ENCODE measurements at places on chromosomes 4 and X.

- DNase-seq = no peak
Measured at GRCh38 chr4:100981447-100982204, 365.7 kb downstream of the PPP3CA start.

- DNase-seq = no peak
Measured at GRCh38 chrX:129661369-129661768, 6.6 kb upstream of the APLN start.

DNA sequence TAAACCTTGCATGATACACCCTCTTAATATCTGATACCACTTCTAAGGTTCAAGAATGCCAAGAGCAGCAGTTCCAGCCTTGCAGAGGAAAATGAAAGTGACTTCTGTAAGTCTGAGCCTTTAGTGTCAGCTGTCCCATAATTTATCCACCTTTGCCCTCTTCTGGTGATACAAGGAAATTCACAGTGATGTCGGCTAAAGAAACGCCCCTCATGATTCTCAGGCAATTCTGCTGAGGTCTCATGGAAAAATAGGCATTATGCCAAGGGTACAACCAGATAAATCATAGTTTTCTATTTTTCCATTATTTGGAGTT is 172.2 kb upstream of the CXCL13 start:
- no peak for DNase-seq

DNA sequence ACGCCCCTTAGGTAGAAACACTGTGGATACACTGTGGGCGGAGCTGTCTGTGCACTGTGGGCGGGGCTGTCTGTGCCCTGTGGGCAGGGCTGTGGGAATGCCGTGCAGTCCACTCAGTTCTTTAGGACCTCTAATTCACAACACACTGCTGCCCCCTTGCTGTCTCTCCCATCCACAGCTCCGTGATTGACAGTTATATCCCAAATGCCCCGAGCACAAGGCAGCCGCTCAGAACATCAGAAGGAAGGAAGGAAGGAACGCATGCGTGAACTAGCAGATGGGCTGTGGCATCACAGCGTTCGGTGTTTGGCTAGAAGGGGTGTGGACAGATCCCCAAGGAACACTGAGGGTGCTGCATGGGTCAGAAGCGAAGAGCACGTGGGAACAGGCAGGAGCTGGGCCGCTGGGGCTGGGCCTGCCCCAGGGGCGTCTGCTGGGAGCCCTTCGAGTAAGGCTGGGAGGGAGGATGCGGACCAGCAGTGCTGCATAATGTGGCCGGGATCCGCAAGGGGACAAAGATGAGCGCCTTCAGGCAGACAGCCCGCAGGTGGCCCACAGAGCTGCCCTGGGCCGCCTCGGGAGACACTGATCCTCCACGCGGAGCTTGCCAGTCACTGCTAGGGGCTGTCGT is 29.8 kb downstream of the ACOX3 start:
- no peak for DNase-seq

DNA sequence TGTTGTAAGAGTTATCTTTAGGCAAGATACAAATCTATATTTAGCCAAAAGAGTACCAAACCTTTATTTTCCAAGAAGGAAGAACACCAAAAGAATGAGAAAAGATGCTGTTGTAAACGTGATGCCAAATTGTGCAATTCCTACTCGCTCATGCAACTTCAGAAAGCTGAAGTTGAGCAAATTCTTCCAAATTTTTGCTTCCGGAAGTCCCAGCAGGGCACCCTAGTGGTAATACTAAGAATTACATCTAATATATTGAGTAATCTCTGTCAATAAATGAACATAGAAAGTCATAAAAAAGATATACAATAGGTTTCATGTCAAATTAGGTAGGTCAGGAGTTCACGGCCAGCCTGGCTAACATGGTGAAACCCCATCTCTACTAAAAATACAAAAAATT is 36.0 kb upstream of the SMARCAD1 start:
- DNase-seq = no peak

- DNase-seq = no peak
Measured at GRCh38 chr4:22241415-22241814, 274.5 kb downstream of the ADGRA3 start.

GRCh38 chr4:90025248-90025647 is 101.9 kb upstream of the CCSER1 start:
- DNase-seq = no peak

Data from activated CD4-positive, CD25-positive, alpha-beta regulatory T cell treated with anti-CD3 and anti-CD28 coated beads, Interleukin-2, amount 50 U/mL, for 16 hours (primary cell).